ENCODE measurements at places on chromosomes 5 and 9.

GRCh38 chr5:113293975-113294310 lies 140.8 kb downstream of the TSSK1B start:
- no peak for DNase-seq

GRCh38 chr5:137016783-137017324 lies 482.3 kb downstream of the SPOCK1 start:
- DNase-seq = no peak

DNA sequence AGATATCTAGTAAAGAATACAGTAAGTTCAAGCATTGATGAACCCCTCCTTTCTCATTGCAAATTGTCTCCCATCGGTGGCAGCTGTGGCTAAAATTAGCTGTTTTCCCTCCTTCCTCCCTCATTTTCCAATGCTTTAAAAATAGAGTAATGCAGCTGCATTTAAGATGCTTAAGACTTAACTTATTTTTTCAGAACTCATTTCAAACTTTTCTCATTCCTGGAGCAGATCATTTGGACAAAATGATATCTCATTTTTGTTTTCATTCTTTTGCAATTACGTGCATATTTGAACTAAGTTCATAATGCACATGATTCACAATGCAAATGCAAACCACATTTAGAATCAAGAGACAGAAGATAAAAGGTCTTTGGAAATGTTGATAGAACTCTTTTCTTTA lies 14.6 kb downstream of the HSPB3 start:
- no peak for DNase-seq

- no peak for DNase-seq
These were observed 33.5 kb upstream of the ZSWIM6 start for GRCh38 chr5:61298580-61298979.

DNA sequence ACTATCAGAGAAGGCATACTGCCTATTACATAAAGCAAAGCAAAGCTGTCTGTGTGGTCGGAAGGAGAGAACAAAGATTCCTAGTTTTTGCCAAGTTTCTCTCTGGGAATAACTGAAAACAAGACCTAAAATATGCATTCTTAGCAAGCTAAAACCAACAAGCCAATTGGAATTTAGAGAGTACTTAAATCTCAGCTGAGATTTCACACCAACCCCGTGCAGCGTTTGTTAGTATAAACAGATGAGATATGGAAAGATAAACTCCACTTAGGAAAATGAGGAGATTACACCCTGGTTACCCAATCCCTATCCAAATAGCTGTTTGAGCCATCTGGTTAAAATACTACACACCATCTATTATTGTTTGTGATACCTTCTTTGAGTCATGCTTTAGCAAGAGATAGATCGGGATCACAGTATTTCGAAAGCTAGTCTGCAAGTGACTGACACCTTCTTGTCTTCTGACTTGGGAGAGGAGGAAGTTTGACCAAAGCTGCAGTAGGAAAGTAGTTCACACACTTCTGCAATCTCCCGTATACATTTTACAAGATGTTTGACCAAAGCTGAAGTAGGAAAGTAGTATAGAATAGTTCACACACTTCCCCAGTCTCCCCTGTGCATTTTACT lies 18.2 kb downstream of the FAF2 start:
- DNase-seq = no peak

DNA sequence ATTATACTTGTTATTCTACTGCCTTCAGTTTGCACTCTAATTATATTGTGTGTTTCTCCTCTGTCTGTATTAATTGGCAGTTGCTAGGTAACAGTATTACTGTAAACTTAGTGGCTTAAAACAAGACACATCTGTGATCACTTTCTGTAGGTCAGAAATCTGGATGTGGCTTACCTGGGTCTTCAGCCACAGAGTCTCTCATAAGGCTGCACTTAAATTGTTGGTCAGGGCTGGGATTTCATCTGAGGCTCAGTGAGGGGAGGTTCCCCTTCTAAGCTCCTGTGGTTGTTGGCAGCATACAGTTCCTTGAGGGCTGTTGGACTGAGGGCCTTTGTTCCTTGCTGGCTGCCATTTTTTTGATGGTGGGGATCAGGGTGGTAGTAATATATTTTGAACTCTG lies 68.8 kb downstream of the SLC44A1 start:
- DNase-seq = no peak

GRCh38 chr5:88544136-88544645 lies 275.5 kb upstream of the TMEM161B start:
- DNase-seq = no peak
